ENCODE measurements at places on chromosomes 2 and 18. TPM values are rescaled to one million over a fixed set of nuclear protein-coding genes. Genes with fewer than 3 reads are reported as not detected.

DNA sequence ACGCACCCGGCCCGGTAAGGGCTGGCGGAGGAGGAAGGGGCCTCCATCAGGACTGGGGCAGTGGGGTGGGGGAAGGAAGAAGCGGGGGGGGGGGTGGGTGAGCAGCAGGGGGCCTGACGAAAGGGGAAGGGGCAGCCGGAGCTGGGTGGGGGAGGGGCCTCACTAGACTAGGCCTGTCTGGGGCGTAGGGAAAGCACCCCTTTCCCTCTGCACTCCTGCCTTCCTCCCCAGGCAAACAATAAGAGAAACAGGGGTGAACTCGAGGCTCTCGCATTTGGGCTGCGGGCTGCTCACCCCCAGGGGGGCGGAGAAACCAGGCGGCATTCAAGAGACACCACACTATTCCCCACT is 82.7 kb upstream of the POMC start:
- no peaks in the 10 kb centered on the region for H3K27me3 ChIP-seq
- peak overlapping the region; percentile 78 for H3K27ac ChIP-seq

GRCh38 chr2:80256782-80257167 is 47.8 kb downstream of the LRRTM1 start:
- H3K36me3 ChIP-seq, result no peaks in the 10 kb centered on the region
- H3K27me3 ChIP-seq, result no peaks in the 10 kb centered on the region
- H3K27ac ChIP-seq, result no peak overlapping the region
- H3K4me1 ChIP-seq, result no peaks in the 10 kb centered on the region
- no peak for DNase-seq
- no peak overlapping the region for H3K4me3 ChIP-seq

- H3K27ac ChIP-seq, result no peak overlapping the region
- DNase-seq, result no peak
- no peak overlapping the region for H3K4me3 ChIP-seq
Measured at GRCh38 chr2:31037058-31037457, 101.2 kb downstream of the GALNT14 start.

DNA sequence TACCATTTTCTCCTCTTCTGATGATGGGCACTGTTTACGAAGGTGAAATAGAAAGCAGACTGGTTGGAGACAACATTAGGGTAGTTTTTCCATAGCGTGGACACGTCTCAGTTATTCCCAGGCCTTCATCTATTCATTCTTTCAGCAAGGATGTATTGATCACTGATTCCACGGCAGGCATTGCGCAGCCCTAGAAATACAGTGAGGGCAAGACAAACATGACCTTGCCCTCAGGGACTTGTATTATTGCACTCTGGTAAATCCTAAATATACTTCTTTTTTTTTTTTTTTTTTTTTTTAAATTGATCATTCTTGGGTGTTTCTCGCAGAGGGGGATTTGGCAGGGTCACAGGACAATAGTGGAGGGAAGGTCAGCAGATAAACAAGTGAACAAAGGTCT is 167.3 kb upstream of the SPRED2 start:
- no peak for DNase-seq
- no peaks in the 10 kb centered on the region for H3K27me3 ChIP-seq

GRCh38 chr2:9311488-9311887 is 104.9 kb downstream of the ASAP2 start:
- no peaks in the 10 kb centered on the region for H3K36me3 ChIP-seq
- DNase-seq, result no peak
- no peak overlapping the region for H3K4me3 ChIP-seq
- no peaks in the 10 kb centered on the region for H3K27me3 ChIP-seq

- H3K27me3 ChIP-seq, result peaks cover 32% of the 10 kb centered on the region
- DNase-seq, result peak; percentile 77
- H3K4me1 ChIP-seq, result peaks cover 19% of the 10 kb centered on the region
- no peak overlapping the region for H3K27ac ChIP-seq
Measured at GRCh38 chr2:241036964-241037421, 38.6 kb downstream of the SNED1 start.

DNA sequence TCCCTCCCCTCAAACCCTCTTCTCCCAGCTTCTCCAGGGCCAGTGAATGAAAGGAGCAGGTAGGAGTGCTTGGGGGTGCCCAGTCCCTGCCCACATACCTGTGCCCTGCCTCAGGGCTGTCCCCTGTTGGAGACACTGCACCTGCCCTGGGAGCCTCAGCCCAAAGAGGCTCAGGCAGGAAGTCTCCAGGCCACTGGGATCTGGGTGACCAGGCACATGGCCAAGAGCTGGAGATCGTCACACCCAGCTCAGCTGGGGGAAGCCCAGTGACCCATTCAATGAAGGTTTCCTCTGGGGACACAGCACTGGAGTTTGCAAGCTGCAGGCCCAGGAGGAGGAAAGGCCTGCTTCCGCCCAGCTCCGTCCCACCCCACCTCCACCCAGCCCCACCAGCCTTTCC is 156.4 kb downstream of the ZFP36L2 start:
- H3K4me1 ChIP-seq, result peaks cover 54% of the 10 kb centered on the region
- no peak for DNase-seq
- H3K36me3 ChIP-seq, result no peaks in the 10 kb centered on the region
- no peaks in the 10 kb centered on the region for H3K27me3 ChIP-seq

- peak overlapping the region; percentile 6 for H3K27ac ChIP-seq
- H3K4me1 ChIP-seq, result peaks cover 47% of the 10 kb centered on the region
- no peaks in the 10 kb centered on the region for H3K27me3 ChIP-seq
- no peaks in the 10 kb centered on the region for H3K36me3 ChIP-seq
- H3K4me3 ChIP-seq, result no peak overlapping the region
Measured at GRCh38 chr18:77088963-77089722, 43.4 kb downstream of the MBP start.

GRCh38 chr2:216394881-216395280 is 17.4 kb upstream of the SMARCAL1 start:
- no peak for DNase-seq
- no peaks in the 10 kb centered on the region for H3K36me3 ChIP-seq
- no peak overlapping the region for H3K4me3 ChIP-seq

DNA sequence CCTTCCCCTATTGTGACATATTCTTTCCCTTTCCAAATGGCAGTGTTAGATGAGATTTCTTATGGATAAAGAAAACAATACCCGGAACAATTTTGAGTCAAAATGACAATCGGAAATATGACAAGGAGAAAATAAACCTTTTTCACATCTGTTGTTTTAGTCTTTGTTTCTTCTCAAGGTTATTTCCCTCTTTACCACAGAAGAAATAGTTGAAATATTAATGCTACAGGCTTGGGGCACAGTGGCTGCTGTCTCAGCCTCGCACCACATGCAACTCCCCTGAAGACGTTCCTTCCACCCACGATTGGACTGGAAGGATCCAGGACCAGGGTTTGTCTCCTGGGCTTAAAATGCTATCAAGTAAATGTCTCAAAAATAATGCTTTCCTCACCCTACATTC is 77.6 kb downstream of the FHOD3 start:
- DNase-seq, result no peak
- H3K27ac ChIP-seq, result no peak overlapping the region
- H3K36me3 ChIP-seq, result no peaks in the 10 kb centered on the region
- H3K4me1 ChIP-seq, result peaks cover 20% of the 10 kb centered on the region
- H3K4me3 ChIP-seq, result no peak overlapping the region

GRCh38 chr2:234970477-234970882 is 18.7 kb downstream of the SH3BP4 start:
- no peak overlapping the region for H3K27ac ChIP-seq
- DNase-seq, result no peak
- no peak overlapping the region for H3K4me3 ChIP-seq
- no peaks in the 10 kb centered on the region for H3K36me3 ChIP-seq
- no peaks in the 10 kb centered on the region for H3K27me3 ChIP-seq

GRCh38 chr2:182870227-182870626 is 3.8 kb upstream of the FRZB start:
- H3K27ac ChIP-seq, result no peak overlapping the region
- peaks cover 9% of the 10 kb centered on the region for H3K4me1 ChIP-seq
- no peaks in the 10 kb centered on the region for H3K36me3 ChIP-seq
- no peak overlapping the region for H3K4me3 ChIP-seq

DNA sequence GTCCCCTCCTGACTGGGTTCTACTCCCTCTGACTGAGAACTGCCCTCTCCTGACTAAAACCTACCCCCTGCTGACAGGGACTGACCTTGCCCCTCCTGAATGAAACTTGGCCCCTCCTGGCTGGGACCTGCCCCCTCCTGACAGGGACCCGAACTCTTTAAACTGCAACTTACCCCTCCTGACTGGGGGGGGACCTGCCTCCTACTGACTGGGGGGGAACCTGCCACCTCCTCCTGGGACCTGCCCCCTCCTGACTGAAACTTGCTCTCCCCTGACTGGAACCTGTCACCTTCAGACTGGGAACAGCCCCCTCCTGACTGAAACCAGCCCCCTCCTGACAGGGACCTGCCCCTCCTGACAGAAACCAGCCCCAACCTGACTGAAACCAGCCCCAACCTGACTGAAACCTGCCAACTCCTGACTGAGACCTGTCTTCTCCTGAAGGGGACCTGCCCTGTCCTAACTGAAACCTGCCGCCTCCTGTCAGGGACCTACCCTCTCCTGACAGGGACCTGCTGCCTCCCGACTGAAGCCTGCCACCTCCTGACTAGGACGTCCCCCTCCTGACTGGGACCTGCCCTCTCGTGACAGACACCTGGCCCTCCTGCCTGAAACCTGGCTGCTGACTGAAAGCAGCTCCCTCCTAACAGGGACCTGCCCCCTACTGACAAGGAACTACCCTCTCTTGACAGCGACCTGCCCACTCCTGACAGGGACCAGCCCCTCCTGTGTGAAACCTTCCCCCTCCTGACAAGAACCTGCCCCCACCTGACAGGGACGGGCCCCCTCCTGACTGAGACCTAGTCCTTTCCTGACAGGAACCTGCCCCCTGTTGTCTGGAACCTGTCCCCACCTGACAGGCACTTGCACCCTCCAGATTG is 87.1 kb downstream of the PXDN start:
- H3K27ac ChIP-seq, result no peak overlapping the region
- peaks cover 28% of the 10 kb centered on the region for H3K4me1 ChIP-seq
- H3K36me3 ChIP-seq, result peaks cover 41% of the 10 kb centered on the region

TMEM182 gene
- 0.17 TPM for total RNA-seq

SCN1A gene
- under 0.01 TPM for total RNA-seq

CD226 gene
- 0.17 TPM for total RNA-seq

UGT1A8 gene
- total RNA-seq, result not detected

PRKAG3 gene
- not detected for total RNA-seq

Measured in esophagus muscularis mucosa (tissue), 4 donors.